T-helper 22 cell (primary cell): ENCODE measurements at places on chromosomes 1 and 21.

DNA sequence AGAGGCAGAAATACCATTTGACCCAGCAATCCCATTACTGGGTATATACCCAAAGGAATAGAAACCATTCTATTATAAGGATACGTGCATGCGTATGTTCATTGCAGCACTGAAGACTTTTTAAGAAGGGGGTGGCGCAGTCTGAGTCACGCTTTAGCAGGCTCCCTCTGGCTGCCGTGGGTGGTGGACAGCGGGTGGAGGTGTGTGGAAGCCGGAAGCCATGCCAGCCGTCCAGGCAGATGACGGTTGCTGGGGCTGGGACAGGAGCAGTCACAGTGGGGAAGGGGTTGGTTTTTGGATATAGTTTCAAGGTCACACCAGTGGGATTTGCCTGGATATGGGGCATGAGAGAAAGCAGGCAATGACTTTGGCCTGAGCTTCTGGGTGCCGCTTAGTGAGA is 270.5 kb downstream of the GRIK3 start:
- no peak for DNase-seq

DNA sequence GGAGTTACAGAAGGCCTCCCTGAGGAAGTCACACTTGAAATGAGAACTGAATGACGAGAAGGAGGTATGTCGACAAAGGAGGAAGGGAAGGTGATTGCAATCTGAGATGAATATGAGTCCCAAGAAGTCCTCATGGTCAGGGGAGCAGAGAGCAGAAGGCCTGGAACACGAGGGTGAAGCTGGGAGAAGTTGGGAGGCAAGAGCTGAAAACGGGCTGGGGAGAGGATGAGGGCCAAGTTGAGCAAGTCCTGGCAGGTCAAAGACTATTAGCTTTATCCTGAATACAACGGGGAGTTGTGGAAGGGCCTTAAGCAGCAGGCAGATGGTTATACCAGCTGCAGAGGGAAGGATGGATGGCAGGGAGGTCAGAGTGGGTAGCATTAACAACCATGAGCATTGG is 89.5 kb downstream of the KCNJ15 start:
- DNase-seq = no peak

- no peak for DNase-seq
Measured at GRCh38 chr1:36525166-36525565, 42.5 kb upstream of the CSF3R start.

- no peak for DNase-seq
Measured at GRCh38 chr1:43256675-43257570, 12.9 kb upstream of the TMEM125 start.

- no peak for DNase-seq
Measured at GRCh38 chr1:233290396-233291034, 5.0 kb downstream of the PCNX2 start.

- peak; percentile 79 for DNase-seq
Measured at GRCh38 chr1:45543581-45544417, 6.8 kb upstream of the AKR1A1 start.

GRCh38 chr1:198153103-198153502 is 3.7 kb upstream of the NEK7 start:
- DNase-seq = no peak

GRCh38 chr1:38000529-38001455 is 4.5 kb downstream of the FHL3 start:
- DNase-seq = no peak

- no peak for DNase-seq
Measured at GRCh38 chr21:17597680-17598079, 15.0 kb downstream of the BTG3 start.

DNA sequence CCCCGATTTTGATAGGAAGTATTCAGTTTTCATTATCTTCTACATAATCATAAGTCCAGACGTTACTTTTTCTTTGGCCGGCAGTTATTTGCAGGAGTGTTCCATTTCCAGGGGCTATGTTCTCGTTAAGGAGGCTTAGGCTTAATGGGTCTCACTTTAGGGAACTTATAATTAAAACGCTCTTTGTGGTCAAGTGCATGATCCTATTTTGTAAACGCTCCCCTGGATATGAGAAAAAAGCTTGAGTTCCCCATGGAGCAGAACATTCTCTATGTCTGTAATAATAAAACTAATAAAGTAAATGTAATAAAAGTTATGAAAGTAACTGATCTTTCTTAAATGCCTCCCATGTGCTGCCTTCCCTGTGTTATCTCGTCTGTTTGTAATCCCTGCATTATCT is 48.7 kb upstream of the GPR153 start:
- DNase-seq = no peak

DNA sequence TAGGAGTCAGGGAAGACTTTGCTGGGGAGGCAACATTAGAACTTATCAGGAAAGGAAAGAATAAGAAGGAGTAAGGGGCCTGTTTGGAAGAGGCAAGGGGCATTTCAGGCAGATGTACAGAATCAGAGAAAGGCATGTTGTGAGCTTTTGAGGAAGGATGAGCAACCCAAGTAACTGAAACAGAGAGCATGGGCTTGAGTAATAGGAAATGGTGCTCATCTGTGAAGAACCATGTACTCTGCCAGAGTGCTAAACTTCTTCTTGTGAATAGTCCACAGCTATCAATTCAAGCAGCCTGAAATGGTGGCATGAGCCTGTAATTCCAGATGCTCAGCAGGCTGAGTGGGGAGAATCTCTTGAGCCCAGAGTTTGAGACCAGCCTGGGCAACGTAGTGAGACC is 19.2 kb upstream of the PIGK start:
- no peak for DNase-seq

GRCh38 chr1:19040010-19040680 is 83.7 kb upstream of the IFFO2 start:
- DNase-seq = no peak

GRCh38 chr1:207789792-207790787 is 38.2 kb downstream of the CD46 start:
- DNase-seq = no peak

DNA sequence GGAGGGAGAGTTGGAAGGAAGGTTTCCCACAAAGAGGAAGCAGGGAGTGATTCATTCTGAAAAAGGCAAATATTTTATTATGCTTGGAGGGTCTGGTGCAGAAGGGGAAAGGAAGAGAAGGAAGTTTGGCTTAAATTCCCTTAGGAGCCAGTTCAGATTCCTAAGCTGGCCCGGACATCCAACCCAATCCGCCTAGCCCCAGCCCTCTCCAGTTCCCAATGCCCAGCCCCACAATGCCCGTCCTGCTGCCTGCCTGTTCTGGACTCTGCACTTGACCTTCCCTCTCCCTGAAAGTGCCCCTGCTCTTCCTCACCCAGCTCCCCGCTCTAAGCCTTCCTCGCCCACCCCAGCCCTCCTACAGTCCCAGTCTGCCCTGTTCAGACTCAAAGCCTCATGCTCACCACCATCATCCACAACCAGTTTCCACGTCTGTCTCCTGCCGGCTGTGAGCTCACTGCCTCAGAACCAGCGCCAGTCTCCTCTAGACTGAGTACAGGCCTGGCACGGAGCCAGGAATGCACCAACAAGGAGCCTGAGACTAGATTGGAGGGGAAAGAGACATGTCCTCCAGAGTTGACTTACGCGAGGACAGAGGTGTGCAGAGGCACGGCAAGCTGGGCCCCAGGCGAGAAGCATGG is 18.9 kb downstream of the CAPN2 start:
- no peak for DNase-seq

- no peak for DNase-seq
Measured at GRCh38 chr1:223175032-223175431, 32.0 kb upstream of the TLR5 start.

DNA sequence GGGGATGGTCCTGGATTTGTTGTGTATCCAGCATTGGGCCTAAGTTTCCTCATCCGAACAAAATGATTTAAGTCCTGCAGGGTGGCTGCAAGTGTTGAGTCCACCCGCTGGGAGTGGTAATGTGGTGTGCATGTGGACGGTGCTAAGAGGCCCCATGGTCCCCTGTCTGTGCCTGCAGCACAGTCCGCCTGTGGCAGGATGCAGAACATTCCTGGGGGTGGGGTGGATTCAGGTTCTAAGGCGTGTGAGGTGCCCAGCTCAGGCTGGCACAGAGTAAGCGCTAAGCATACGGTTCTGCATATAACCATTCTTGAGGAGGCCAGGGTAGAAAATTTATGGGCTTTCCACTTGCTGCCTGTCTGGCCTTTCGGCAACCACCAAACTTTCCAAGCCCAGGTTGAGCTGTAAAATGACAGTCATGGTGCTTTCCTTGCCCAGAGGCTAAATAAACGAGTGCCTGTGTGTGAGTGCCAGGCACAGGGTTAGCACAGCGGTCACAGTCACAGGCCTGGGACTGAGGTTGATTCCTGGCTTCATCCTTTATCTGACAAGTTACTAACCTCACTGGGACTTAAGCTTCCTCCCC is 30.7 kb downstream of the SLC2A1 start:
- no peak for DNase-seq

DNA sequence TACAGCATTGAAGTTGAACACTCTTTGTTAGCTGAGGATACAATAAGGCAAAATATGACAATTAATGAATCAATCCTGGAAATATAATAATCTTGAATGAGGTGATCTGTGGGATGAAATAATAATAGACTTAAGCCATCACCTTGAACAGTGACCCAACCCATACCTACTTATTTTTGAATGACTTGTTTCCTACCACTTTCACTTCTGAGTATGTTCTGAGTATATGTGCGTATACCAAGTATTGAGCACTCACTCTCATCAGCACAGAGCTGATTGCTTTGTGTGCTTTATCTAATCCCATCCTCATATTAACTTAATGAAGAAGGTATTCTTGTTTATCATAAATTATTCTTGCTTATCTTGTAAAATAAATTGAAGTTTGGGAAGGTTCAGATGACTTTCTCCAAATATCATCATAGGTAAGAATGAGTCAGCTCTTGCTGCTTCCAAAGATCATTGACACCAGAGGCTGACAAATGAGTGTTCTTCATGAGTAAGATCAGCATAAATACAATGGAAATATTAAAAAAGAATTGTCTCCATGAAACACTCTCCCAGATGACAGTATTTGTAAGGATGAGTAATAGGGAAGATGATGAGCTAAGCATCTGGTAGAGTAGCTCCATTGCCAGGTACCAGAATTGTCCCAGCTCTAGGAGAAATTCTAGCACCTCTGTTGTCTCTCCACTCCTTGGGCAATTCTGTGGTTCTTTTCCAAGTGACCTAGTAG is 198.1 kb upstream of the KIAA0040 start:
- DNase-seq = no peak

DNA sequence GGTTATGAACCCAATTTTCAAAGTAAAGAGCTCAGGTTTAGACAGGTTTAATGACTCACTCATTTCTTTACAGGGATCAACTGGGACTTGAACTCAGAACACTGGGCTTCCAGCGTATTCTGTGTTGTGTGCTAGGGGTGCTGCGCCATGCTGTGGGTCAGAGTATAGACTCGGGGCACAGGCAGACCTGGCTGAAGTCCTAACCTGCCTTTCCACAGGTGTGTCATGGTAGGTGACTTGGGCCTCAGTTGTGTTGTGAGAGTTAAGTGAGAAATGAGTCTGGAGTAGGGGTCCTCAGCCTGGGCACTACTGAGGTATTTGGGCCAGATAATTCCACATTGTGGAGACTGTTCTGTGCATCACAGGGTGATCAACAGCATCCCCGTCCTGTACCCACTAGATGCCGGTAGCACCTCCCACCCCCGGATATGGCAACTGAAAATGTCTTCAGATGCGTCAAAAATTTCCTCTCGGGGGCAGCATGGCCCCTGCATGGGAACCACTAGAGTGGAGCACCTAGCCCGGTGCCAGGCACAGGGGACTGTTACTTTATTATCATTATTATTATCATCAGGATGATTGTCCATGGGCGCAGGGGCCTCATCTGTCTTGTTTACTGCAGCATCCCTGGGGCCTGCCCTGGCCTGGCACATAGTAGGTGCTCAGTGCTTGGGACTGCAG is 575.5 kb downstream of the PTPRU start:
- DNase-seq = no peak

- no peak for DNase-seq
Measured at GRCh38 chr1:21938732-21939538, 1.8 kb upstream of the HSPG2 start.

- DNase-seq = no peak
Measured at GRCh38 chr1:95094923-95095322, 22.2 kb upstream of the ALG14 start.
